ENCODE measurements at places on chromosomes 4 and X.

- DNase-seq: no peak
Measured at GRCh38 chrX:99777912-99778311, 632.2 kb downstream of the PCDH19 start.

- no peak for DNase-seq
Measured at GRCh38 chr4:147840838-147841738, 109.2 kb downstream of the ARHGAP10 start.

- DNase-seq: no peak
Measured at GRCh38 chr4:145829629-145830395, 108.8 kb downstream of the ZNF827 start.

DNA sequence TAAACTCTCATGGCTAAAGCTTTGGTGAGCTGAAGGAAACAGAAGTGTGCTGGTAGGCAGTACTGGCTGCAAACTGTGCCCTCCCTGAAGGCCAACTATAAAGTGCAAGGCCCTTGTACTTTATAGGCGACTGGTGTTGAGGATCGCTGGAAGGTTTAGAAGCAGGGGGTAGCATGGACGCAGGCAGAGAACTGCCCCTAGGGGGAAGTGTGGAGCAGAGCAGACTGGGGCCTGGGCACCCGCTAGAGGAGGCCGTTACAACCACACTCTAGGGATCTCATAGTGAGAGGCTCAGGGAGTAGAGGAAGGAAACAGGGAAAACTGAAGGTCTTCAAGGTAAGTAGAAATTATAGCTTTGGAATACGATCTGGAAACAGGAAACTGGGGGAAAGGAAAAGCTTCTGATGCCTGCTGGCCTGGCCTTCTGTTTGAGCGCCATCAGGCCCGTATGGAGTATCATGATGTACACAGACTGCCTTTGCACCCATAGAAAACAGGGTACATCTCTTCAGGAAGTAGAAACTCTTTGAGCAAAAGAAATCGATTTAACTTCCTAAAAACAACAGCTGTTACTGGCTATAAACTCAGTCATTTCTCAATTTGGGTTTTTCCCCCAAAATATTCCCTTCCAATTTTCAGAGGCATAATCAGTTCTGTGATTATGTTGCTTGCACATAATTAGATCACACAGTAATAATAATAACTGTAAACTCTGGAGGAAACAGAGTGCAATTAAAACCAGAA, 23.9 kb upstream of the TMSB4X start:
- no peak for DNase-seq

- no peak for DNase-seq
Measured at GRCh38 chrX:24515447-24515846, 50.4 kb downstream of the PDK3 start.

DNA sequence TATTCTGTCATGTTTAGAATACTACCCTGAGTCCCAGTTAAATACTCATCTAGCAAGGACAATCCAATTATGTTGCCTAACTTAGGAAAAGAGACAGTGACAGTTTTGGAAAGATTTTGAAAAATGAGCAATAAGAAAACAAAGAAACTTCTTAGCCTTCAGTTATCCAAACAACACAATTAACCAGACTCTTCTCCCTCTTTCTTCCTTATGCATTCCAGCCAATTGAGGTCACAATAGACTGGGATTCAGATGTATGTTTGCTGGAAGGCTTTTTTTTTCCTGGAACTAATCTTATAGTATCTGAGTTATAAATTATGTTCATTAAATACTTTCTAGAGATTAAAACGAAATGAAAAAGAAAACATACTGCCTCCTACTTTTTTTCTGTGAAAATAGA, 109.6 kb downstream of the GUCY2F start:
- DNase-seq: no peak

DNA sequence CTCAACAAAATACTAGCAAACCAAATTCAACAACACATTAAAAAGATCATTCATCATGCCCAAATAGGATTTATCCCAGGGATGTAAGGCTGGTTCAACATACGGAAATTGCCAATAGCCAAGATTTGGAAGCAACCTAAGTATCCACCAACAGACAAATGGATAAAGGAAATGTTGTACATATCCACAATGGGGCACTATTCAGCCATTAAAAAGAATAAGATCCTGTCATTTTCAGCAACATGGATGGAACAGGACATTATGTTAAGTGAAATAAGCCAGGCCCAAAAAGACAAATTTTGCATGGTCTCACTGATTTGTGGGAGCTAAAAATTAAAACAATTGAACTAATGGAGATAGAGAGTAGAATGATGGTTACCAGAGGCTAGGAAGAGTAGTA, 82.0 kb upstream of the FAM241A start:
- DNase-seq: no peak

DNA sequence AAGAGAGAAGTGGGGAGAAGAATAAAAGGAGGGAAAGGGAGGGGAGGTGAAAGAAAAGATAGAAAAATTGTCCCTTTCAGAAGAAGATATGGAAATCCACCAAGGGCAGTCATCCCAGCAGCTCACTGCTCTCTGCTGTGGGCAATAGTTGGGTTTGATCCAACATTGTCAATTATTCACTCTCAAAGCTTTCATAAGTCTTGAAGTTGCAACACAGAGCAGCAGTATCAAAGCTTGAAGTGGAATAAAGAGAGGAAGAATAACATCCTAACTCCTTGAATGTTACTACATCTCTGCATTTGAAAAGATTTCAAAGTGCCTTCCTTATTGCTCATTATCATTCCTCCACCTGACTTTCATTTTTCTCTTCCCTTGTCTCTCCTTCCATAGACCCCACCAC, 62.3 kb upstream of the HHIP start:
- no peak for DNase-seq

DNA sequence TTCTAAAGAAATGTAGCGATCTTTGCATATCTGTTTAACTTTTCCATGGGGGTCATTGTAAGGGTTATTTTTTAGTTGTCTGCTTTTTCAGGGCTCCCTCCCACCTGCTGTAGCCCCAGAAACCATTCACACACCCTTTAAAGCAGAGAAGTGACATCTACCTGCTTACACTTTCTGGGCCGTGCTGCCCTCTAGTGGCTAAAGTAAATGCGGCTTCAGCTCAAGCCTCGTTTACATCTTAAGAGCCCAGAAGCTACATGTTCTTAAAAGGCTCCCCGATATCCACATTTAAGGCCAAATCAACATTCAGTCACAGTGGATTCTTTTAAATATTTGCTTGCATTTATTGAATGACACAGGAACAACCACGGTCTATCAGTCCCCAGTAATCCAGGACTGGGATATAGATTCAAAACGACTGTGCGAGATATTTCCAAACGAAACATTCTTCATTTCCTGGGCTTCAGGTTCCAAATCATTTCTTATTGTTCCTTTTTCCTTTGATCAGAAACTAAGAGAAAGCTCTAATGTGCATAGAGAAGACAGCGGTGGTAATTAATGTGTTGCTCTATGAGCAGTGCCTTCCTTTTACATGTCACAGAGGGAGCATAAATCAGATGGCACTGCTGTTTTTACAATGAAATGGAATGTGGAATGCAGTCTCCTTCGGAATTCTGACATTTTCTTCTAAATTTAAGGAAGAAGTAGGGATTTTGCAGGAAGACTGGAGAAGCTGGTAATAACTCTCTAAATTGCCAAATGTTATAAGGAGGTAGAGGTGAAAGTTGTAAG, 119.9 kb downstream of the RASGEF1B start:
- DNase-seq: peak; percentile 18

DNA sequence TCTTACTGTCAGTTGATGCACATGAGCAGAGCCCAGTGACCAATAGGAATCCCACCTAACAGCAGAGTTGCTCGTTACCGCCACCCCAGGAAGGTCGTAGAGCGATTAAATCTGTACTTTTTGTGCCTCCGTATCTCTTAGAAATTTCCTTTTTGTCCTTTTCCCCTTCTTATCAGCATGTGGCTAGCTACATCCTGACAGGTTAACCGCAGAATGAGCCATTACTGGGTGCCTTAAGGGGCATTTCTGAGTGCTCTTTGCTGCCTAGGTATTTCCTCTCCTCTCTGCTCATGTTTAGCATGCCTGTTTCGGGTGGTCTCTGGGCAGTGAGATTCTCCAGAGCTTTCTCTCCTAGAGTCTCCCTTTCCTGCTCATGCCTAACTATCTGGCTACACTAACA, 530.5 kb downstream of the FAM133A start:
- no peak for DNase-seq

- DNase-seq: no peak
Measured at GRCh38 chr4:122622400-122622799, 1.5 kb upstream of the IL21 start.

DNA sequence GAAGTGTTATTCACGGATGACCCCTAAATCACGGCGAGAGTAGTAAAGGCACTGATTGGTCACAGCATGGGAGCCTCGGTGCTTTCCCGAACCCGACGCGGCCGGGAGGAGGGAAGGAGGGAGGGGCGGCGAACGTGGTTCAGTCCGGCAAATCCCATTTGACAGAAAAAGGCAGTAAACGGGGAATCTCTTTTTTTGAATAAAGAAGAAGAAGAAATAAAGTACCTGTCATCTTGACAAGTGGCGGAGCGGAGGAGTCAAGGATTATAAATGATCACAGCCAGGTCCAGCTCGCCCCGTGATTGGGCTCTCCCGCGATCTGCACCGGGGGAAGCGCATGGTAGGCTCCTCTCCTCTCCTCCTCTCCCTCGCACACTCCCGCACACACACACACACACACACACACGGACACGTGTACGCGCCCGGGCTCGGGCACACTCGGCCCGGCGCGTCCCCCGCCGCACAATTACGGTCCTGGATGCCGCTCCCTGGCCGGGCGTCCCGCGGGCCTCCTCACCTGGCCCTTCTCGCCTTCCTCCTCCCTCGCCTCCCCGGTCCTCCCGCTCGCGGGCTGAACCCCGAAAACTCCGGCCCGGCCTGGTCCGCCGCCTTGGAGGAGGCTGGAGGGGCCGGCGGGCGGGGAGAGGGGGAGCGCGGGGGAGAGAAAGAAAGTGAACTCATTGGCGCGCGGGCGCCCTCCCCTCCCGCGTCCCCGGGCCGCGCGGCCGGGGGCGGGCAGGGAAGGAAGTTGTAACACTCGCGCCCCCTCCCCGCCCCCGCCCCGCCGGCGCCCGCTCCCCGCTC, 99.2 kb upstream of the TENM3 start:
- DNase-seq: peak; percentile 32

DNA sequence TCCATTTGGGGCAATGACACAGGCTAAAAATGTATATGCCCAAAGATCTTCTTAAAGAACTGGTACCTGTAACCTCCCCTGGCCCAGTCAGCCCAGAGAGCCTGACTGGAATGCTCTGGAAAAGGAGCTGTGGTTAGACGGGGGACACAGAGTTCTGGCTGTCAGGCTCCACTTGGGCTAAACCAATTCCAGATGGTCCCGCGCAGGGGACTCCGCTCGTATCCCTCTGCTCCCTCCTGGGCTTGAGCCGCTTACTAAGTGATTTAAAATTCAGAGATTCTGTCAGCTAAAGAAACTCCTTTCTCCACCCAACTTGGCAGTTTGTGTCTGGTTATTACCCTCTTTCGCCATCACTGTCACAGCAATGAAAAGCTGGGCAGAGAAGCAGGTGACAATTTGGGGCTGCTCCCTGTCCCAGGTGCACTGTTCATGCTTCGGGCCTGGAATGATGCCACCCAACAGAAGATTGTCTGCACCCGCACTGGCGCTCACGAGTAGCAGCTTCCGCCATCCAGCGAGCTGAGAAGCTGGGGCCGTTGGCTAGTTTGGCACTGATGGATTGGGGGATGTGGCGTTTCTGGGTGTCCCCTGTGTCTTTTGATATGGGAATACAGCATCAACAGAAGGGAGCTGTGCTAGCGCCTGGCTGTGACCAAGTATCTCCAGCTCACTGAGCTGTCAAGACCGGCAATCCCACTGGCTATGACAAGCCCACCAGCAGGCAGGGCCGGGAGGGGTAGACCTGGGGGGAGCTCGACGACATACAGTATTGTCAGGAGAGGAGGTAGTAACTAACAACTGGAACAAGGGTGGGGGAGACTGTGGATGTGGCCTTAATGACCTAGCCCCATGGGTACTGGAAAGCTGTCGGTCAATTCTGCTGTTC, 6.7 kb upstream of the IRAK1 start:
- DNase-seq: no peak

GRCh38 chrX:16186380-16187007, 19.2 kb downstream of the MAGEB17 start:
- DNase-seq: no peak

DNA sequence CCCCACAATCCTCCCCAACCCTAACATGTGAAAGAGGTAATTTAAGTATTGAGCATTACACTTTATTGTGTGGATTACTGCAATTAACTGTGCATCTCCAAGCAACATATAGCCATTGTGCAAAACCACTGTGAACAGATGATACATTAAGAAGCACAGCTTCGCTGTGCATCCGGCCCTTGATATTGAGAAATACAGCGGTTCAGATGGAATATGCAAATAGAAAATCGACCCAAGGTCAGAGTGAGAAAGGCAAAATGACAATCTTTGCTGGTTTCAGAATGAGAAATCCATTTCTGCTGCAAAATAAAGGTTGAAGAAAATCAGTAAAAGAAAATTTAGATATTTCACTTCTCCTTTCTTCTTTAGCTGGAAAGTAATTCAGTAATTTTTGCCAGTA, 805.9 kb upstream of the GRID2 start:
- no peak for DNase-seq

DNA sequence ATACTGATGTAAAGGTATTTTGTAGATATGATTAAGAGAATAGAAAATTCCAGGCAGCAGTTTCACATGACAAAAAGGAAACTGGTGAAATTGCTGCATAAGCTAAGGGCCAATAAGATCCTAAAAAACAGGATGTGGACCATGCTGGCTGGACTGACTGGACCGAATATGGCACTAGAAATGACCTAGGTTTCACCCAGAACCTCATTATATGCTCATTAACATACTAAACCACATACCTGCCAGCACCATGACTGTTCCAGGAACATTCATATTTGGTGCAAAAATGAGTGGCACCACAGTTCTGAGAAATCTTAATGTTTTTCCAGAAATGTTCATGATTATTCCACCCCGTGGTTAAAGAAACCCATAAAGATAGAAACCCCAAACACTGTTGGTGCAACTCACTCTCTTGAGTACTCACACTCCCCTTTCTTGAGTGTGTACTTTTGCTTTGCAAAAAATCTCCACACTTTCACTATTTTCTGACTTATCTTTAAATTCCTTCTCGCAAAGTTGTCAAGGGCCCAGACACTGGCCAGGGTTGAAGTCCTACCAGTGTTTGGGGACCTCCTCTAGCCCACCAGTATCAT, 74.0 kb downstream of the FANCB start:
- no peak for DNase-seq

Data from T1000 (cell line).